ENCODE measurements at places on chromosomes 3 and 15.

- DNase-seq: no peak
These were observed 5.6 kb upstream of the NICN1 start for GRCh38 chr3:49434731-49435130.

- DNase-seq: peak; percentile 73
These were observed 61.9 kb upstream of the PHLDB2 start for GRCh38 chr3:111797171-111797615.

- no peak for DNase-seq
These were observed 303.4 kb downstream of the KBTBD8 start for GRCh38 chr3:67301556-67301955.

DNA sequence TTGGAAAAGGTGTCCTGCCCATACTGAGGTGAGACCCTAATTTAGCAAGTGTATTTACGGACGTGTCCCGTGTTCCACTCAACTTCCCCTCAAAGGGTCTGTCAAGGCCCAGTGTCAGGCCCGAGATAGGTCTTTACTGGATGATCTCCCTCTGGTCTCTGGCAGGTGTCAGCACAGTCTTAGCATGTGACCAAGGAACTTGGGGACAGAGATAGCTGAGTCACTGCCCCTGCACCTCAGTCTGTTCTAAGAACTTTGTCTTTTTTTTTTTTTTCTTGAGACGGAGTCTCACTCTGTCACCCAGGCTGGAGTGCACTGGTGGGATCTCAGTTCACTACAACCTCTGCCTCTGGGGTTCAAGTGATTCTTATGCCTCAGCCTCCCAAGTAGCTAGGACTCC lies 32.1 kb upstream of the ALPK3 start:
- DNase-seq: no peak

- DNase-seq: peak; percentile 83
These were observed 27.3 kb upstream of the DMXL2 start for GRCh38 chr15:51649659-51650521.

- DNase-seq: no peak
These were observed 652.9 kb downstream of the MAGI1 start for GRCh38 chr3:65385805-65386204.

GRCh38 chr3:106750092-106750491 lies 627.1 kb upstream of the CCDC54 start:
- no peak for DNase-seq

GRCh38 chr3:194761384-194761783 lies 75.7 kb downstream of the FAM43A start:
- DNase-seq: no peak

DNA sequence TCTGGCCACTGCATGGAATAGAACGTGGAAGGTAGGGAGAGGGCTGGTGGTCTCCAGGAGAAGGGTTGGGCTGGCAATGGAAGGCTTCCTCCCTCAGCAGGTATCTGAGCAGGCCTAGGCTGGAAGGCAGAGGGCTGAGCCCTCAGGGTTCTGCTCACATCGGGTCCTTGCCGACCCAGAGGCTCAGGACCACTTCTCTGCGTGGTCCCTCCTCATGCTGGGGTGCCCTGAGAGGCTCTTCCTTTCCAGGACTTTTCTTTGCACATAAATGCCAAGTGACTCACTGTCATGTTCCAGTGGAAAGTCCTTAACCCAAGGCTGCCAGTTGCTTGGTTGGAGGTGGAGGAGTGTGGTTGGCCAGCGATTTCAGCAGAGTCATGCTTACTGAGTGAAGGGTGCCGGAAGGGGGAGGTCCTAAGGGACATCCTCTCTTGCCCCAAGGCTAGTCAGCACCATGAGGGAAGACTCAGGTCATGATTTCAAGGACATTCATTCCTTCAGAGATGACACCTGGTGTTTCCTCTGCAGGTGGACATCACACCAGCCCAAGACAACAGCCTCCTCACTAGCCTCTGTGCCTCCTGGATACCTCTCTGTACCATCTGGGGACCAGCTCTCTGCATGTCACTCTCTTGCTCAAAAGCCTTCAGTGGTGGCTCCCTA lies 8.2 kb downstream of the SLC6A6 start:
- peak; percentile 88 for DNase-seq

GRCh38 chr15:78200276-78200930 lies 34.0 kb downstream of the ACSBG1 start:
- no peak for DNase-seq

DNA sequence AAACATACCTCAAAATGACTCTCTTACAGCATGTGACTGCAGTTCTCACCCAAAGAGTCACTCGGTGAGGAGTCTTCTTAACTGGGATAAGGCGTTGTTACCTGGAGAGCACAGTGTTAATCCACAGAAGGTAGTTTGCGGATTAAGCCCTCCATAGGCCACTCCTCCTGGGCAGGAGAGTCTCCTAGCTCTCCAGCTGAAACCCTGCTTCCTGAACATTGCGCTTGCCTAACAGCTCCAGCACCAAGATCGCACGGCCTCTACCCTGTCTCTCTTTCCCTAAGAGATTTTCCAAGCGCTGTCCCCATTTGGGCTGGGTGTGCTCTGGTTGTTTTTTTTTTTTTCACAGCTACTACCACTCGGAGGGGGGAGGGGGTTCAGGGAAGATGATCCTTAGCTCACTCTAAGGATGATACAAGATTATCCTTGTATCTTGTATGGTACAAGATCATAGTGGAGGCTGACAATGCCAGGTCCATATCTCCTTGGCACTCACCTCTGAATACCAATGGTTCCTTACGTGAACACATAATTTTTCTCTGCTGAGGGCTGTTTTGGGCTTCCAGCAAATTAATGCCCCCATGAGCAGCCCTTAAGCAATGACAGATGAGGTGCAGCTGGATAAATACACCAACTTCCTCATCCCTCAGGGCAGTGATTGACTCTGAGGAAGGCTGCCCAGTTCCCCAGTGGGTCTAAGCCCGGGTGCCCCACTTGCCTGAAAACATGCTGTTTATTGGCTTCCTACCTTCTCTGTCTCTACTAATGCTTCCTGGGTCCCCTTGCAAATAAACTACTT lies 185.2 kb upstream of the TSC22D2 start:
- DNase-seq: no peak

DNA sequence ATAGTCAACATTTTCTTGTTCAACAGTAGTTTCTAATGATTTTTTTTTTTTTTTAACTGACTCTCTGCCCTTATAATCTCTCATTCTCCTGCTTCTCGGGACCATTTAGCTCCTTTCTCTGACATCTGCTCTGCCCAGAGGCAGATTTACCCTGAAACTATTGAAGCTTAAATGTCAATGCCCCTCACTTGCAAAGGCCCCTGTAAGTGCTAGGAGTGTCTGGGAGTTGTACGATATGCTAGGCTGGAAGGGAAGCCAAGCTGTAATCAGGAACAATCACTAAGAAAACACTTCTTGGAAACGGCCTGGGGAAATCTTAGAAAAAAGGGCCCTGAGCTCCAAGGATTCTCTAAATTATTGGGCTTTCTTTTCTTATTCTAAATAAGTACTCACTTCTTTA lies 5.8 kb upstream of the PLOD2 start:
- no peak for DNase-seq

All from fibroblast of mammary gland (primary cell).